ENCODE measurements at places on chromosomes 2 and 18.

DNA sequence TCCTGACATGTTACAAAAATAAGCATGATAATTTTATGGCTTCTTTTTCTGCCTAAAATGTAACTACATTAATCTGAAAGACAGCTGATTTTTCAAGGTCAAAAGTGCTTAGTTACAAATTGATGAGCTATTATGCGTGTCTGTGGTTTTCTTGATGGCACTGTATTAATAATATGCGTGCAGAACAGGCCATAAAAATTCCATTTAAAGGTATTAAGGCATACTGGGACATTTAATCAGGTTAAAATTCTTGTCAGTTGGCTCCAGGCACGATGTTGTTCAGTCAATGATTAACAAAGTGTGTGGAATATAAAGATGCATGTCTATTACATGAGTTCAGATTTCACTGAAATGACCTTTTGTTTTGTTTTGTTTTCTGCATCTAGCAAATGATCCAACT lies 420.1 kb upstream of the ZNF804A start:
- DNase-seq = no peak

GRCh38 chr2:235063471-235063961 lies 111.7 kb downstream of the SH3BP4 start:
- DNase-seq = no peak

GRCh38 chr2:188937228-188938220 lies 36.6 kb upstream of the COL3A1 start:
- no peak for DNase-seq

GRCh38 chr2:219616550-219616949 lies 10.9 kb upstream of the SLC4A3 start:
- no peak for DNase-seq

DNA sequence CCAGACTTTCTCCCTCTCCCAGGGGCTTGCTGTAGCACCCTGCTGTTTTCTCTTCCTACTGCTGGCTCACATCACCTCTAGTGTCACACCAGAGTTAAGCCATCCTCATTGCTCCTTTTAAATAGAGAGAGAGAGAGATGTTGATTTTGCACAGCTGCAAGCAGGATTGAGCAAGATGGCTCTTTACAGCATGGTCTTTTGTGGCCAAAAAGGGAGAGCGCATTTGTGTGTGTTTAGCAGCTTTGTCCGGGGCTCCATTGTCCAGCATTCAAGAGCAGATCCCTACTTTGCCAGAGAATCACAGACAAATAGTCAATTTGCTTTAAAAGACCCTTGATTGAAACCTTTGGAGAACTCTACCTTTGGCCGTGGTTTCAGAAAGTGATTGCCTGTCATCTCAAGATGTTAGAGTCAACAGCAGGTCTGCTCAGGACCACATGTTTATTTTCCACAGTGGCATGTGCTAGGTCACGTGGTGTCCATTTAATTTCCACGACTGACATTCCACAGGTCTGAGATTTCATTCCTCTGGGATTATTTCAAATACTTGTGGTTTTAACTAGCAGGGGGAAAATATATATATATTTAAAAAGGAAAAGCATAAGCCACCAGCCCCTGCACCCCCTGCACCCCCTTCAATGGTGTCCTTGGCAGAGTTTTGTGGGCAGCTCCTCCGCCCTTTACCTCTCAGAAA lies 359.9 kb upstream of the SLC14A2 start:
- no peak for DNase-seq

DNA sequence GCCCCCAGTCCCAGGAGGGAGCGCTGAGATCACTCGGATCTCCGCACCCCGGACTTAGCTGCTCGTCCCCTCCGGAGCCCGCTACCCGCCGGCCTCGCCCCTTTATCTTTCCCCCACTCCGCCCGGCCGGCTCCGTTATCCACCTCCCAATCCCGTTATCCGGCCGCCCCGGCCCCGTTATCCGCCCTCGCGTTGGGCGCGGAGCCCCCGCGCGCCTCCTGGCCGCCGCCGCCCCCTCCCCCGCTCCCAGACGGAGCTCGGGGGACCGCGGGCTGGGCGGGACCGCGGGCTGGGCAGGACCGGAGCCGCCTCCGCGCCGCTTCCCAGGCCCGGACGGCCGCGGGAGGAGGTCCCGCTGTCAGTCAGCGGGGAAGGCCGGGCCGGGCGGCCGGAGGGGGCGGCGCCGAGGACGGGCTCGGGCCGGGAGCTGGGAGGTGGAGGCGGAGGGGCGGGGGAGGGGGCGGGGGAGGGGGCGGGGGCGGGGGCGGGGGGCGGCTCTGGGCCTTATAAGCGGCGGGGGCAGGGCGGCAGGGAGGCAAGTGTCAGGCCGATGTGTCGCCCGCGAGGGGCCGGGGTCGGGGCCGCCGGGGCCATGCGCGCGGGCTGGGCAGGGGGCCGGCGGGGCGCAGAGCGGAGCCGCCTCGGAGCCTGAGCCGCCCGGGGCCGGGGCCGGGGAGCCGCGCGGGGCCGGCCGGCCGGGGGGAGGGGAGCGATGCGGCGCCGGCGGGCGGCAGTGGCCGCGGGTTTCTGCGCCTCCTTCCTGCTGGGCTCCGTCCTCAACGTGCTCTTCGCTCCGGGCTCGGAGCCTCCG lies at the start of gene PKDCC:
Gene PKDCC (plus strand): TSS at position 534 of the 811 bp plus-strand sequence. CDS start 179 bp downstream, at position 713.
- no peak for DNase-seq

DNA sequence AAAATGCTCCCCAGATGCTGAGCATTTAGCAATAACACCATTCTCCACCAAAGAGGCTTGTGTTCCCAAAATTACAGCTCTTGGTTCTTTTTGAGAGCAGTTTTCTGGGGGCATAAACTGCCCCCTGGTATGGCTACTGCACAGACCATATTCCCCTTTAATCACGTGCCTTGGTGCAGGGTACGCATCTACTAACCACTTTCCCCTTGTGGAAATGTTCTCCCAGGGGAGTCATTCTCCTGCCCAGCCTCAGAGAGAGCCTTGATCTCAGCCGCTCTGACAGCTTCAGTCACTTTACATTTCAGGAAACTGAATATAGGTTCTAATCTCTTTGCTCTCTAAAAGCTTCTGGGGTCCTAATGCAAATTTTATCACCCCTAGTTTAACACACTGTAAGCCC lies 44.7 kb upstream of the EML6 start:
- no peak for DNase-seq

- DNase-seq = no peak
Measured at GRCh38 chr2:153387203-153387602, 91.4 kb downstream of the RPRM start.

DNA sequence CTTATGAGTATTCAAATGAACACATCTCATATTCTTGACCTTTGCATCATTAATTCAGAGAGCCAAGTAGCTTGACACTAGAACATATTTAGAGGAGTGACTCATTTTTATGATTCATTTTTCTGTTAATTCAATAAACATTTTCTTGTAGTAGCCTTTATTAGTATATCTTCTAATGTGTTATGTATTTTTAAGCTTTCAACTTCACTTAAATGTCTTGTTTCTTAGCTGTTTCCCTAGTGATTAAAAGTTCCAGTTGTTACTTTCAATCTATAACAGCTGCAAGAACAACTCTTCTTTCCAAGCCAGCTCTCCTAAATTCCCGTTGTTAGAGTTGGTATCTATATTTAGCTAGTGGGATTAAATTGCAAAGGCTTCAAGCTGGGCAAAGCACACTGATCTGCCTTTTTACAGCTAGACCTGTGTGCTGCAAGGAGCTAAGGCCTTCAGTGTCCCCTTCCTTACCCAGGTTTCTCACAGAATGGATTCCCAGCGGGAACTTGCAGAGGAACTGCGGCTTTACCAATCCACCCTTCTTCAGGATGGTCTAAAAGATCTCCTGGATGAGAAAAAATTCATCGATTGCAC lies at the start of gene KLHL41:
Gene KLHL41 (plus strand): TSS at position 405 of the 588 bp plus-strand sequence. CDS start 77 bp downstream, at position 482.
- DNase-seq = no peak

DNA sequence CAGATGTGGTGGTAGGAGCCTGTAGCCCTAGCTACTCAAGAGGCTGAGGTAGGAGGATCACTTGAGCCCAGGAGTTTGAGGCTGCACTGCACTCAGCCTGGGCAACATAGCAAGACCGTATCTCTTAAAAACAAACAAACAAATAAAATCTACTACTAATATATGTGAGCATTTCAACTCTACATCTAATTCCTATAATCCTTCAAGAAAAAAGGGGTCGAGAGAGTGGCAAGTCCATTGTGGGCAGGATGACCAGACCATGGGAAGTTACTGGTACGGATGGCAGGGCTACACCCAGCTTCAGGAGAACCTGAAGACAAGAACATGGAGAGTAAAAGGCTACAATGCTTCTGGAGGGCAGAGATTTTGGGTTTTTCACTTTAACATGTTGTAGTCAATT lies 24.0 kb downstream of the BUB1 start:
- no peak for DNase-seq

- no peak for DNase-seq
Measured at GRCh38 chr2:111642586-111643327, 241.2 kb downstream of the ANAPC1 start.

DNA sequence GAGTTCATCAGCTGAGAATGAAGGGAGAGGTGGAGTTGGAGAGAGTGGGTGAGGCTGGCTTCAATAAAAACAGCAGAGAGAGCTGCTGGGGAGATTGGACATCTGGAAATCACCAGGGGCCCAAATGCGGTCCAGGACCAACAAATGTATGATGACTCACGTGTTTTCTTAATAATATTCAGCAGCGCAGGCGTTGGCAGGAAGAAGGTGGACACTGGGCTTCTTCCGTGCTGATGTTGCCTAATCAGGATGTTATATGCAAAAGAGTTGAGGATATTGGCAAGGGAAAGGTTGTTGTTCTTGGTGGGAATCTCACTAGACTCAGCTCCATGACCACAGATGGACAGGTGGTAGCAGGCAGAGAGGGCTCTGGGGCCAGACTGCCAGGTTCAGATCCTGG lies 12.8 kb upstream of the PLA2R1 start:
- no peak for DNase-seq

Measured in NCI-H748 treated with DMSO at 0.1 percent for 48 hours (cell line).